ENCODE measurements at places on chromosomes 5 and 9. TPM values are rescaled to one million over a fixed set of nuclear protein-coding genes. Genes with fewer than 3 reads are reported as not detected.

The SPINK13 gene
- polyA plus RNA-seq: not detected

The LCN9 gene
- polyA plus RNA-seq: not detected

The MLANA gene
- polyA plus RNA-seq: not detected

The RACK1 gene
- polyA plus RNA-seq: 8,520 TPM

The SCGB3A2 gene
- polyA plus RNA-seq: not detected

The CER1 gene
- polyA plus RNA-seq: not detected

The SPATA31D4 gene
- not detected for polyA plus RNA-seq

The RFESD gene
- 1.9 TPM for polyA plus RNA-seq

The SPATA9 gene
- polyA plus RNA-seq: 1.0 TPM

The GFI1B gene
- not detected for polyA plus RNA-seq

The ANGPTL2 gene
- polyA plus RNA-seq: 39.7 TPM
